Erythroblast (primary cell): ENCODE measurements at places on chromosomes 1 and 21.
A peak's percentile ranks its signal among the peaks of the same experiment; 100 is the strongest.

DNA sequence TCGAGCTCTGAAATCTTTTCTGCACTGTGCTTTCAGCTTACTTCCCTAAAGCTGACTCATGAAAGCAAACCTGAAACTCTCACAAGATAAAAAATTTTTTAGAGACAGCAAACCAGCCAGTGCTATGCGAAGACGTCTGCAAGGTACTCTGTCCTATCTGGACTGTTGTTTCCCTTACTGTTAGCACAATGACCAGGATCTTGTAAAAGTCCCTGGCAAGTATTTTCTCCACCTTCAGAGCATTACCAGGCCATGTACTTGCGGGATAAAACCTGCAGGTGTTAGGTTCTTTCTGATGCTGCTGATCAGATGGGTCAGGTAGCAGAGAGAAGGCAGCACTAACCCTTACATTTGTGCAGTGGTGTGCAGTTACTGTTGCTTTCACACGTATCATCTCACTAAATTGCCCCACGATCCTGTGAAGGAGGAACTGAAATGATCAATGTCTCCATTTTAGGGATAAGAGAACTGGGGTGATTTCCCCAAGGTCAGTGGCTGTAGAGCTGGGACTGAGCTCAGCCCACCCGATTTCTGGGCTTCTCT, 56.6 kb downstream of the PLXNA2 start:
- no peak for DNase-seq

DNA sequence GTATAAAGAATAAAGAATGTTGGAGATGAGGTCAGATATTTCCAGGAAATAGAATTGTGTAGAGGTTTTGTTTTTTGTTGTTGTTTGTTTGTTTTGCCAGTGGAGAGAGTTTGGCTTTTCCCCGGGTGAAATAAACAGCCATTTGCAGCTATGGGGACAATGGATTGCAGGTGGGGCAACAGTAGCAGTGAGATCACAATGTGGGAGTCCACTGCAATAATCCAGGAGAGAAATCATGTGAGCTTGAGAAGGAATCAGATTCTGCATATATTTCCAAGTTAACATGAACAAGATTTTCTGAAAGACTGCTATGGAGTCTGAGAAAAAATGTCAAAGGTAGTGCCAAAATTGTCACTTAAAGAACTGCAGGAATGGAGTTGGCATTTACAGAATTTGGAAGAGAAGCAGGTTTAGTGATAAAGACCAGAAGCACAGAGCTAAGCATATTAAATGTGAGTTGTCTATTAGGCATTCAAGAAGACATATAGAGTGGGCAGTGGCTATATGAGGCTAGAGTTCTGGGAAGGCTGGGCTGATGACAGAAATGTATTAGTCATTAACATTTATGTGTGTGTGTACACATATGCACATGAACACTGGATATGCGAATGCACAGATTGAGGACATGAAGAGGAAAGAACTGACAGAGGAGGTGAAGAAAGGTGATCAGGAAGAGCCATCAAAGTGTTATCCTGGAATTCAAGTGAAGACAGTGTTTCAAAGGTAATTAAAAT, 729.6 kb upstream of the PTBP2 start:
- DNase-seq: no peak

- DNase-seq: no peak
These were observed 182.3 kb downstream of the RRAGC start for GRCh38 chr1:38677311-38677710.

DNA sequence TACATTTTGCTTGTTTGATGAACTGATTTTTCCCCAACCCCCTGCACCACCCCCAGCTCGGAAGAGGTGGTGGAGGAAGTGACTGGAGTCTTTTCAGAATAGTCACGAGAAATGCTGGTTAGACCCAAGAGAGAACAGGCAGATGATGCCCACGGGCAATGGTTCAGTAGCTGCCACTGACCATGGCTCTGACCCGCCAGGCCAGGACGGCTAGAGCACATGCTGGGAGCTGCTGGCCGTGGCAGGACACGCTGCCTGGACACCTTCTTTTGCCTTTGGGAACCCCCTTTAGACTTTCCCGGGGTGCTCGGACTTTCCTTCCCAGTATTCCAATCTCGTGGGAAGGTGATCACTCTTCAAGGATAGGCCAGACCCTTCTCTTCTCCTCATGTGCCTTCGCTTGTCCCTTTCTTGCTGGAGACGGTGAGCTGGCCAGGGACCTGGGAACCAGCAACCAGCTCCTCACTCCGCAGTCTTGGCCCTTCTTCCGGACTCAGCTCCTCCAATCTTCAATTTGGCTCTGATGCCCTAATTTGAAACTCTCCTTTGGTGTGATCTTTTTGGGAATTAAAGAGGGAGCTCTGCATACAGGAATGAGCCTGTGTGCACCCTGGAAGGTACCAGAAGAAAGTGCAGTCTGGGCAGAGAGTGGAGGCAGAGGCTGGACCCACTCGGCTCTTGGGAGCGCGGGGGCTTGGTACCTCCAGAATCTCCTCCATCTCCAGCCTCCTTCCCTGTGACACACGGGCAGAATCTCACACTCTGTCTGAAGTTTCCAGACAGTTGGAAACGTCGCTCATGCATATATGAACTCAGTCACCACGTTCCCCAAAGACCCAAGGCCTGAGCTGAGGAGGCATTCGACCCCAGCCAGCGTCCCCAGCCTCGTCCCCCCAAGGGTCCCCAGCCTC, 4.0 kb upstream of the PDE9A start:
- DNase-seq: no peak

- DNase-seq: peak; percentile 27
These were observed 74.1 kb downstream of the SERINC2 start for GRCh38 chr1:31487143-31487542.

DNA sequence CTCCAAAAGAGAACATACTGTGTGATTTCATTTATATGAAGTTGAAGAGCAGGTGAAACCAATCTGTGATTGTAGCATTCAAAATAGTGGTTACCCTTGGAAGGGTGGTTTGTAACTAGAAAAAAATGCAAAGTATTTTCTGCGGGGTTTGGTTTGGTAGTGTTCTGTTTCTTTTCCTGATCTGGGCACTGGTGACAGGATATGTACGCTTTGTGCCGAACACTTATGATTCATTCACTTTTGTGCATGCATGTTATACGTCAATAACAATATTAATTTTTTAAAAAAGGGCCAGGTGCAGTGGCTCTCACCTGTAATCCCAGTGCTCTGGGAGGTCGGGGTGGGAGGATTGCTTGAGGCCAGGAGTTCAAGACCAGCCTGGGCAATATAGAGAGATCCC, 63.8 kb downstream of the CD34 start:
- DNase-seq: no peak

GRCh38 chr1:53419034-53419433, 40.2 kb upstream of the DMRTB1 start:
- DNase-seq: no peak

GRCh38 chr21:31078796-31079195, 40.5 kb upstream of the KRTAP19-8 start:
- no peak for DNase-seq

- DNase-seq: no peak
These were observed 13.8 kb downstream of the DUSP10 start for GRCh38 chr1:221728037-221728505.

- DNase-seq: peak; percentile 75
These were observed 1.1 kb downstream of the COL18A1 start for GRCh38 chr21:45405819-45406762.

- no peak for DNase-seq
These were observed 66.3 kb downstream of the AKT3 start for GRCh38 chr1:243783714-243784113.

DNA sequence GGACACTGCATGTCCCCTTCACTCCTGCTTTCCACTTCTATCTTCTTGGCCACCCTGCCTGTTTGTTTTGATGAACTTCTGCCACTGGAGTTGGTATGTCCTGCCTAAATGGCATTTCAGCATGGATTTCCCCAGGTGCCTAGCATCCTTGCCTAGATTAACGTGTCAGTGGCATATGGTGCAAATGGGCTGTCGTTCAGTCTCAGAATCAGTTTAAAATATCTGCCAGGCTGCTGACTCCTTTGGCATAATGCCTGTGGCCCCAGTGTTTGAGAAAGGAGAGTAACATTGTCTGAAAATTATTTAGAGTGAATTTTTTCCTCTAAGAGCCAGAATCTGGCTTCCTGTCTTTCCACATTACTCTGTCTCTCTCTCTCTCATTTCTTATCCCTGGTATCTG, 64.9 kb upstream of the BARHL2 start:
- no peak for DNase-seq

- peak; percentile 48 for DNase-seq
These were observed 179.2 kb downstream of the ATG4C start for GRCh38 chr1:62962901-62963776.

- peak; percentile 30 for DNase-seq
These were observed 1.3 kb downstream of the CNN3 start for GRCh38 chr1:94925561-94926125.

DNA sequence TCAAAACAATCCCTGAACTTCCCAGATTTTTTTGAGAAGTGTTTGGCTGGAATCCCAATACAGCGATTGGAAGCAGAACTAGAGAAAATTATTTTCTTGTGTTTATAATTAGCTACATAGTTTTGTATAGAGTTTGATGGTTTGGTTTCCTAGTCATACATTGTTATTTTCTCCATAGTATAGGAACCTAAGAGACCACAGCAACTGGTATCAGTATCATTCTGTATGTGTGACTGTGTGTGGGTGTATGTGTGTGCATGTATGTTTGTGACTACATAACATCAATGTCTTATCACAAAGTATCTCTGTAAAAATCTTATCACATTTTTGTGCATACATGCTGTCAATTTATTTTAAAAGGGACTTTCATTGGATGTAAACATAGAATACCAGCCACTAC, 780.5 kb downstream of the MRPL39 start:
- no peak for DNase-seq

DNA sequence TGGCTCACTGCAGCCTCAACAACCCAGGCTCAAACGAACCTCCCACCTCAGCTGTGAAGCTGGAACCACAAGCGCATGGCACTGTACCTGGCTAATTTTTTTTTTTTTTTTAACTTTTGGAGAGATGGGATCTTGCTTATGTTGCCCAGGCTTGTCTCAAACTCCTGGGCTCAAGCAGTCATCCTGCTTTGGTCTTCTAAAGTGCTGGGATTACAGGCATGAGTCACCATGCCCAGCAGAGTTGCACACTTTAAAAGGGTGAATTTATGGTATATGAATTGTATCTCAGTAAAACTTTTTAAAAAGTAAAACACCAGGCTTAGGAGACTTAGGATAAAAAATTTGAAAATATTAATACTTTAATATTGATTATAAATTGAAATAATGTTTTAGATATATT, 99.1 kb downstream of the CLEC20A start:
- DNase-seq: no peak

DNA sequence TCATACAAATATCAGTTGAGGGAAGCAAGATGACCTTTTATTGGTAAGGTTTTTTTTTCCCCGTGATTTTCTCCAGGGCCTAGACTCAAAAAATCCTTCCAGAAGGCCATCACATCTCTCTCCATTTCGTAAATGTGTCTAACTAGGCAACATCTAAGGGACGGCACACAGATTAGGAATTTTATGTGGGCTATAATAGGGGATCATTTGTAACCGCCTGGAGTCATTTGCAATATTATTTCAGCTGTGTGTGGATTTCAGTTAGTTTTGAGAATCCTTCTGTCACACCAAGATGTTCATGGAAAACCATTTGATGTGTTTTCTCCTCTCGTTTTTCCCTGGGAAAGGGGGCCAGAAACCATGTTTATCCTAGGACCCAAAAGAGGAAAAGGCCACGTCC, 63.1 kb downstream of the ATP5PO start:
- DNase-seq: no peak

- no peak for DNase-seq
These were observed 14.6 kb upstream of the TTC4 start for GRCh38 chr1:54701066-54701465.

DNA sequence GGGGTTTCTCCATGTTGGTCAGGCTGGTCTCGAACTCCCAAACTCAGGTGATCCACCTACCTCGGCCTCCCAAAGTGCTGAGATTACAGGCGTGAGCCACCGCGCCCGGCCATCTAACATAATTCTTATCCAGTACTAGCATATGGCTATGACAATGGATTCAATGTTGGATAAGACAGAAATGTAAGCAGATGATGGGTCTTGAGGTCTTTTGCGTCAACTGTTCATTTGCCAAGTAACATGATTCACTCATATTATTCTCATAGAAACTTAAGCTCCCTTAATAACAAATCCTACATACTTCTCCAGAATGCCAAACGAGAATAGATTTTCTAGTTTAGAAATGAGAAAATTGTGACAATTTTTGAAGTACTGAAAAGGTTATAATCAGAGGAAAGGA, 170.3 kb downstream of the RGS7 start:
- DNase-seq: no peak

DNA sequence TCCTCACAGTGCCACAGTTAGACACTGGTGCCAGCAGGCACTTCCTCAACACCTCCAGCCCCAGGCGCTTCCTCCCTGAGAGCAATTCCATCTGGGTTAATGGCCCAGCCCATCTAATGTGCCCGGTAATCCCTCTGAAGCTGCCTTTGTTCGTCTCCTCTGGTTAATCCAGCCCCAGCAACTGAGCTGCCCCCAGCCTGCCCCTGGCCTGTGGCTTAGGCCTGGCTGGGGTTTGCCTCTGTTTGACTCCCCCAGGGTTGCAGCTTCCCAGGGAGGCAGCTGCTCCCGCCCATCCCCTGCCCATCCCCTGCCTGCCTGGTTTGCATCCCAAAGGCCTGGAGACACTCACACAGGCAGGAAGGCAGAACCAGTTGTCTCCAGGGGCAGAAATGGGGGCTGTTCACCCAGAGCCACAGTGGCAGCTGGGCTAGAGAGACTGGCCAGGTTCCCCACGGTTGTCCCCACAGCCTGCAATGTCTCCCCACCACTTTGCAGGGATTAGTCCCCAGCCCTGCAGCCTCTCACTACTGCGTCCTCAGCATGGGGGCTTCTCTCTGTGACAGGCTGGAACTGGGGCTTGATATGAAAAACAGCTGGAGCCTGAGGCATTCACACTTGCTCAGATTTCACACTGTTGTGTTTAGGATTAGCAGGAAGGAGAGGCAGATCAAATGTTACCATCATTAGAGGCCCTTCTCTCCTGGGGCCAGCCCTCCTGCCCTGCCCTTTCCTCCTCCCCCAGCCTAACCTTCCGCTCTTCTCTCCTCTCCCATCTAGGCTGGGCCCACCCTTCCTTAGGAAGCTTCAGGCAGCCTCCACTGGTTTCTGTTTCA, 120.2 kb downstream of the TLR5 start:
- DNase-seq: no peak

GRCh38 chr21:21187579-21187978, 189.4 kb downstream of the NCAM2 start:
- no peak for DNase-seq

DNA sequence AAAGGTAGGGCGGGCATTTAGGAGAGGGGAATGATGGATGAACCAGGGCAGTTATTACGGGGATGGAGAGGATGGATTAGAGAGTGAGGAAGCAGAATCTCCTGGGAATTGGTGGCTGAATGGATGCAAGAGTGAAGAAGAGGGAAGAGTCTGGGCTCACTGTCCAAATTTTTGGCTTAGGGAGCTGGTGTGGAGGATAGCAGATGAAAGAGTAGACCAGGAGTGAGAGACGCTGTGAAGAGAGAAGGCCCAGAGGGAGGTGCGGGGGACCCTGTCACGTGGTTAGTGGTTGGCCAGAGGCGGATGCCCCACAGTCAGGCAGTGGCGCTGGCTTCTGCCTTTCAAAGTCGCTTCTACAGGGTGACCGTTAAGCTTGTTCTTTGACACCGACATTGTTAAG, 78.4 kb downstream of the PEX14 start:
- no peak for DNase-seq

GRCh38 chr1:80375662-80376061, 1369.1 kb upstream of the ADGRL4 start:
- no peak for DNase-seq
